Cerebellar cortex (tissue), 1 donor: ENCODE measurements at places on chromosomes 12 and 14.

DNA sequence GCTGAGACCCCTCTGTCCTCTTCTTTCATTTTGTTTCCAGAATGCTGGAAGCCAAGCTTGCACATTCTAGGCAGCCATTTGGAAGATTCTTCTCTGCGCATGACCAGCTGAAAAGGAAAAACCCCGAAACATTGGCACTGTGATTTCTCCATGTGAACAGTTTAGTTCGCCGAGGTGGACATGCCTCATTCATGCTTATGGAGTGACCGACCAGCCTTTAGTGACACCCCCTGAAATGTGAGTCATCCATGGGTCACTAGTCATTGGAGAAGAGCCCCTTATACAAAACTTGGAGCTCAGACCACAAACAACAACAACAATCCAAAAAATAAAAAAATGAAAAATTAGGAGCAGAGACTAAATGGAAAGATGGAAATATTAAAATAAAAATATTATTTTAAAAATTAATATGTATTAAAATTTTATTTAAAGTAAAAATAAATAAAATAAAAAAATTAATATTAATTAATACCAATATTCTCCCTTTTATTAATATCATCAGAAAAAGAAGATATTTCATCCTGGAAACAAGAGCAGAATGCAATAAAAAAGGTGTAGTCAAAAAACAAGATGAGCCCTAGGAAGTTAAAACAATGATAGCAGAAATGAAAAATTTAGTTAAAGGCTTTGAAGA lies 9.5 kb upstream of the KRT7 start:
- DNase-seq = no peak

- DNase-seq = no peak
Measured at GRCh38 chr12:40444174-40444573, 219.4 kb downstream of the LRRK2 start.

DNA sequence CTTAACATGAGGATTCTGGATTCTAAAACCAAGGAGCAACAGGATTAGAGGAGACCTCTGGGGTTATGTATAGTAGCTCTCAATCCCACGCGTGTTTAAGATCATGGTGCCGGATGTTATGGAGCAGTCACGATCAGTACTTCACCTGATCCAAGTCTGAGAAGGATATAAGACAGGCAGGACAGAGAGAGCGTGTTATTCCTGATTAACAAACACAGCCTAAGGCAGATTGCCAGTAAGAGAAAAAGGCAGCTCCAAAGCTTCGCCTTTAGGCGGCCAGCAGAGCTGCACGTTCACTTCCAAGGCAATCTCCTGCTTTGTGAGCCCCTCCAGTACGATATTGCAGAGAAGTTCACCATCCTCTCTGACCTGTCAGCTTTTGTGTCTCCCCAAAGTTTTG lies 5.5 kb downstream of the SETD3 start:
- DNase-seq = peak; percentile 8

DNA sequence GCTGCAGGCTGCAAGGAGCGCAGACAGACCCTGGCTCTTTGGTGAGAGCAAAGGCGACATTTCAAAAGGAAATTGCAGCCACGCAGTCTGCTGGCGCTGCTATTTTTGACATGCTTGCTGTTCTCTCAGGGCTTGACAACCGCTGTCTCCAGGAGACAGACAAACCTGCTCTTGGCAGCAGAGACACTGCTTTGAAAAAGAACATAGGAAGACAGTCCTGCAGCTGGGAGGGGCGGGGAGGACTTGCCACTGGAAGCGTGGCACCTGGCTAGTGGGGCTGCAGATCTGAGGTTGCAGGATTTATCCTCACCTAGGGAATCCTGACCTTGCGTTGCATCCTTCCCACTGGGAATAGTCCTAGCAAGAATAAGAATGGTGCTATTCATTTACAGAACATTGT lies 91.8 kb upstream of the KCNA1 start:
- DNase-seq = no peak

GRCh38 chr14:56487761-56488160 lies 91.8 kb upstream of the TMEM260 start:
- DNase-seq = no peak

DNA sequence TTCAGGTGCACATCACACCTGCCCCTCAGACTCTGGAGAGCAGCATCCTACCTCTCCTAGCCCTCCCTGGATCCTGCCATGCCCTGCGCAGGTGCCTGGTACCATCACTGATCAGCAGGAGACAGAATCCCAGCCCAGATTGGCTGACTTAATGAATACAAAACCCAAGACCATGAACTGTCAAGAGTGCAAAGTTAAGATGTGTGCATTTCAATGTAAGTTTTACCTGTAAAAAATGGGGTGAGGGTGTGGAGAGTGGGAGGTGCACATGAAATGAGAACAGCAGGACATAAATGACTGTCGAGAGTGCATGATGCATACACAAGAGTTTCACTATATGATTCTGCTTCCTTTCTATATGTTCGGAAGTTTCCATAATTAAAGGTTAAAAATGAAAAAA lies 57.9 kb upstream of the GPR68 start:
- no peak for DNase-seq

DNA sequence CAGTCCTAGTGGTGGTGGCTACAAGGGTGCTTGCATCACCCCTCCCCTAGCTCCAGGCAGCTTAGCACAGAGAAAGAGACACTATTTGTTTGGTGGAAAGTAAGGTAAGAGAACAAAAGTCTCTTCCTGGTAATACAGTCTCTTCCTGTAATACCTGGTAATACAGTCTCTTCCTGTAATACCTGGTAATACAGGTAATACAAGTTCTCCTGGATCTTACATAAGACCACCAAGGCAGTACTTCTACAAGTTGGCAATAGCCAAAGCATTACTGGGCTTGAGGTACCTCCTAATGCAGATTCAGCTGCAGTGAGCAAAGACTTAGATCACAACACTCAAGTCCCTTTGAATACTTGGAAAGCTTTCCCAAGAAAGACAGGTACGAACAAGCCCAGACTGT lies 77.0 kb downstream of the CATSPERB start:
- no peak for DNase-seq

DNA sequence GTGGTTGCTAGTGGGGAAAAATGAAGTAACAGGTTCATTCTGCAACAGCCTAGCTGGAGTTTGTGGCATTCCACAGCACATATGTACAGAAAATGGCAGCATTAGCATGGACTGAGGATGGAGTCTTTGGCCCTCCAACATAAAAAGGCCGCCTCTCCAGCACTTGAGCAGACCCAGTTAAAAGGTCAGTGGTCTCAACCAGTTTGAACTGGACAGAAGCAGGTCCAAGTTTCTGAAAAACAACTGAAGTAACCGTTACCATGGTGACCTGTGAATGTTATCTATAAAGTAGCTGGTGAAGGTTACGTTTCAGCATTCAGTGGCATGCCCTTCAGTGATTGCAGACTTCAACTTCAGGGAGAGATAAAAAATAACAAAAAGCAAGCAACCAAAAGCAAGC lies 34.1 kb upstream of the OR10AD1 start:
- no peak for DNase-seq

- DNase-seq = peak; percentile 7
Measured at GRCh38 chr12:32819424-32819823, 63.7 kb upstream of the YARS2 start.

- no peak for DNase-seq
Measured at GRCh38 chr14:106511006-106511799, 984.8 kb downstream of the TMEM121 start.

DNA sequence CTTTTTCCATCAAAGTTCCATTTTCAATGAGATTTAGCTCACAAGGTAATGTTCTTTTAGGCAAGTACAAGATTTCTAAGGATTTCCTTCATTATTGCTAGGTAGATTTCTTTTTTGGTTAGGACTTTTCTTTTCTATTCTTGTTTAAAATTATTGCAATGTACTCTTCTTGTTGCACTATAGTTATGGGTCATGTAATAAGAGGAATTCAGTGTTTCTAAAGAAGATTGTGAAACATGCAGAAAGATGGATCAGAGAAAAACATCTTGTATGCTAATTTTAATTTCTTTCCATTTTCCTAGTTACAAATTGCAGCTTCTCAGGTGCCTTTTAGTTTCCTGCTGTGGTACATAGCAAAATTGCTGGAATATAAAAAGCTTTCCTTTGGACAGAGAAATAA lies 56.1 kb downstream of the BTG1 start:
- DNase-seq = no peak

- DNase-seq = no peak
Measured at GRCh38 chr12:32379213-32379612, 20.1 kb upstream of the FGD4 start.

DNA sequence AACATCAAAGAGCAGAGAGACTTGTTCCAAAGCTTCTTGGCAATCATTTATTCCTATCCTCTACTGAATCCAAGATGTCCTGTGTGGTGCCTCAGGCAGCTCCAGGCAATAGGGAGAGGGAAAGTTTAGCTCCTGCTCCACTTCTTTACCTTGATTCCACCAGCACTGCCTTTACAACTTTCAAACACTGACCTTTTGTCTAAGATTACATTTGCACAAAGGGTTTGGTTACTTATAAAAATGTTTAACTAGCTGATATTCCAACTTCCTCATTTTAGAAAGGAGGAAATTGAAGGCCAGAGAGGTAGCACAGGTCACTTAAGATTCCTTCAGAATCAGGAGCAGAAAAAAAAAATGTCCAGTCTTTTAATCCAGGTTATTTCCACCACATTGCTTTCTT lies 192.7 kb downstream of the BTG1 start:
- no peak for DNase-seq

DNA sequence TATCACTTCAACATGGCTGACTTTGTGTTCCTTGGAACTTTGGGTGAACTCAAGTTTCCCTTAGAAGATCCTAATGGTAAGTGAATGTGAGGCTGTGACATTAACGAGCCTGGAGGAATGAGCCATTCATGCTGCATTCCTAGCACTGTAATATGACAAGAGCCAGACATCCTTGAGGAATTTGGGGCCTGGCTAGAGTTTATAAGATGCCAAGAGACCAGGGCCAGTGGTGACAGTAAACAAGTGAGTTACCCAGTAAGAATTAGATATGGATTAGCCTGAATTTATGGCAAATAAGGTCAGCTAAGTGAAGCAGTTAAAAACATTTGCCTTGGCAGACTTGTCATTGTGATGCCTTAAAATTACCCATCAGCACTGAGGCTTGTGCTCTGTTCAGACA lies 232.4 kb downstream of the AKAP6 start:
- DNase-seq = no peak

DNA sequence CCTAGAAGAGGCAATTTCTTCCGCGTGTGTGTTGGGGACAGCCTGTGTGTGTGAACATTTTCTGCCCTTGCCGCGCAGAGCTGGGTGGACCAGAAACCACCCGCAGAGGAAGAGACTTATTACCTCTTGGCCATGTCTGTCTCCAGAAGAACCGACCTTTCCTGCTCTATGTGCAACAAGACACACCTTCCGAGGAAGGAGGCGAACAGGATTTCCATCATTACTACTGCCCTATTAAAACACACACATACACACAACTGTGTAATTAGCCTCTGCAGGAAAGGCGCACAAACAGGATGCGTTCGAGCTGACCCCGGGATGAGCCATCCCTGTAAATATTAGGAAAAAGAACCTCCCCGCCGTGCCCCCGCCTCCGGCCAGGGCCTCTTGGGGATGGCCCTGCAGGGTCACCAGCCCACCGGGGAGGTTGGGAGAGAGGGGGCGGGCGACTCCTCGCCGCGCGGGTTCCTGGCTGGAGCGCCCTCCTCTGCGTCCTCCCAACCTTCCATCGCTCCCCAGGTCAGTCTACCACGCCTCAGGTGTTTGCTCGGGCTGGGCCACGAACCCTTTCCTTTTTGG lies 484 bp upstream of the PRKCH start:
- no peak for DNase-seq

DNA sequence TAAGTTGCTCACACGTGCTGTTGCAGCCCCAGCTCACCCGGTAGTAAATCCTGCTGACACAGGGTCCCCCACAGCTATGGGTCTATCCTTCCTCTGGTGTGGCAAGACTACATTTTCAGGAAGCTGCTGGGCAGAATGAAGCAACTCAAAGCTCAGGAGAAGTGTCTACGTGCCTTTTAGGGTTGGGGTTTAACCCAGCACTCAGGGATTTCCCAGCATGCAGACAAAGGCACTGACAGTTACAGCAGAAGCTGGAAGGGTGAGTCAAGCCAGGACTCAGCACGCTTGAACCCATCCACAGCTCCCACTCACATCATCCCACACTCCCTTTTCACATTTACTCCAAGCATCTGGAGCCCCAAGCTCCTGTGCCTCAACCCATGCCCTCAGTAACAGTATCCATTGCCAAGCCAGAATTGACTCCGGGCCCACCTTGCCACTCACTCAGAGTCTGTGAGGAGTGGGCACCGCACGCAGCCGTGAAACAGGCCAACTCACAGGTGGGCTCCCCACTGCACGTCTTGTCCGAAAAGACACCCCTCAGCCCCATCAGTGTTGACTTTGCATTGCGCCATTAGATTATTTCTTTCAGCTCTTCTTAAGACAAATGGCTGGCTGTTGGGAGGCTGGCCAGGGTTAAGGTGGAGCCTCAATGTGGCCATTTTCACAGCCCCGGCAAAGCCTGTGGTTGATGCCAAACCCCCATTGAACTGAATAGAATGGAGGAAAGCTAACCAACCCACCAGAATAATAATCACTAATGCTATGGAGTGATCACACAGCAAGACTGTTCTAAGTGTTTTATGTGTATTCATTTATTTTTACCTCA lies 59.6 kb downstream of the ZFP36L1 start:
- DNase-seq = no peak

DNA sequence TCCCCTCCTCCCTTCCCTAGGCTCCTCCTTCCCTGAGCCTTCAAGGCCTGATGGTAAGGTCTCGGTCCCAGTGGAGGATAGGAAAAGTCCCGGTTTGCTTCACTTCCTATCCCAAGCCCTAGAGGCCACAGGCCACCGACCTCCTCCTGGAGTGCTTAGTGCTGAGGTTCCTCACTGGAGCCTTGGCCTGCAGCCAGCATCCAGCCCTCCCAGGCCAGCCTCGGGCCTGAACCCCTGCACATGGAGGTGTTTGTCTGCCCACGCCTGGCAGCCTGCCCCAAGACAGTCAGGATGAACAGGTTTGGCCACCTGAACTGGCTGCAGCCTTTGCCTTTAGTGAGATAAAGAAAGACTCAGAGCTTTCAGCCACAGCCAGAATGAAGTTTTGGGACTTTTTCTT lies 15.8 kb upstream of the KRT7 start:
- DNase-seq = no peak

DNA sequence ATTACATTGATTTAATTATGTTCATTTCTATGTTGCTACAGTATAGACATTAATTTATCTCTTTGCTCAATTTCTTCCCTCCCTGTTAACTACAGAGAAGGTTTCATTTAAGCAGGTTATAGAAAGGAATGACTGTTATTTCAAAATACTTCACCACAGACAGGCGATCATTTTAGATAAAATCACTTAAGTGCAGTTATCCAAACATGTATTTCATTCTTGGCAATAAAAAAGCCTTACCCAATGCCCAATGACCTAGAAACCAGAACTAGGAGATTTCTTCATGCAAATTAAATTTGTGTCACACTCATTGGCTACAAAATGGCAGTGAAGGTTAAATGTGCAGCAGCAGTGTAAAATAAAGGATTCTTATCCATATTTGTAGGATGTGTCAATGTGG lies 266.4 kb downstream of the KCNH5 start:
- no peak for DNase-seq

- no peak for DNase-seq
Measured at GRCh38 chr14:97306133-97306759, 509.1 kb downstream of the VRK1 start.
